ENCODE measurements at places on chromosomes 1 and 21.

GRCh38 chr1:28877132-28877781 is 37.1 kb upstream of the EPB41 start:
- DNase-seq, result peak; percentile 50

GRCh38 chr1:32438136-32438535 is 26.7 kb upstream of the ZBTB8B start:
- no peak for DNase-seq

- DNase-seq, result no peak
Measured at GRCh38 chr1:240314845-240315801, 223.4 kb downstream of the FMN2 start.

DNA sequence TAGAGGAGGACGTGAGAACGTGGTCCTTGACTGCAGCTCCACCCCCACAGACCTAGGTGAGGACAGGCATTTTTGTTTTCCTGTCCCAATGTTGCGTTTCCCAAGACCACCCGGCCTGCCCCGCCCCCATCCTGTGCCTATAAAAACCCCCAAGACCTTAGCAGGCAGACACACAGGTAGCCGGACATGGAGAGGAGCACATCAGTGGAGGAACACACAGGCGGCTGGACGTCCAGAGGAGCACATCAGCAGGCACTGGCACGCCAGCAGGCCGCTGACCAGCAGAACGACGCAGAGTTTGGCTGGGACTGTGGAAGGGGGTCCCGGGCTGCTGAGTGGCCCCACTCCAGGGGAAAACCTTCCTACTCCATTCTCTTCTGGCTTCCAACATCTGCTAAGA is 12.7 kb upstream of the HMGCL start:
- no peak for DNase-seq

DNA sequence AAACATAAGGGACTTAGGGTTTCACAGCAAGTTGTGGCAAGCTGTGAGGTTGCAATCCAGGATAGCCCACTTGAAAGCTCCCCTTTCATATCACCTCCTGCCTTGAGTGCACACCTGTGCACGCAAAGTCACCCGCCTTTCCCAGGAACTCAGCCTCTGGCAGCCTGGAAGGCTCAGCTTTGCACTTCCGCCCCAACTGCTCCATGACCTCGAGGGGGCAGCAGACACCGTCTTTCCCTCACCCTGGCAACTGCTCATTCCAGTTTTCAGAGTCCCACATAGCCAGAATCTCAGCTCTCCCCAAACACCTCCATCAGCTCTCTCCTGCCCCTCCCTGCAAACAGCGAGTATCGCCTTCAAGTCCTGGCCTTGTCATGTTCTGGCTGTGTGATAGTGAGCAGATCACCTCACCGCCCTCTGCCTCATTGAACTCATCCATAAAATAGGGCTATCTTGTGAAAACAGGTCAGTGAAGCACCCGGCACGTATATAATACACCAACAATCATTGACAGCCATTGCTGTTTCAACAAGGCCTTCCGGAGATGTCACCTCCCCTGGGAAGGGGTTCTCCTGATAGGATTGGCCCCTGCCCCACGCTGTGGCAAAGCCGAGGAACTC is 32.2 kb upstream of the EPB41 start:
- DNase-seq, result peak; percentile 73

GRCh38 chr1:219534991-219535390 is 77.9 kb downstream of the ZC3H11B start:
- peak; percentile 66 for DNase-seq

DNA sequence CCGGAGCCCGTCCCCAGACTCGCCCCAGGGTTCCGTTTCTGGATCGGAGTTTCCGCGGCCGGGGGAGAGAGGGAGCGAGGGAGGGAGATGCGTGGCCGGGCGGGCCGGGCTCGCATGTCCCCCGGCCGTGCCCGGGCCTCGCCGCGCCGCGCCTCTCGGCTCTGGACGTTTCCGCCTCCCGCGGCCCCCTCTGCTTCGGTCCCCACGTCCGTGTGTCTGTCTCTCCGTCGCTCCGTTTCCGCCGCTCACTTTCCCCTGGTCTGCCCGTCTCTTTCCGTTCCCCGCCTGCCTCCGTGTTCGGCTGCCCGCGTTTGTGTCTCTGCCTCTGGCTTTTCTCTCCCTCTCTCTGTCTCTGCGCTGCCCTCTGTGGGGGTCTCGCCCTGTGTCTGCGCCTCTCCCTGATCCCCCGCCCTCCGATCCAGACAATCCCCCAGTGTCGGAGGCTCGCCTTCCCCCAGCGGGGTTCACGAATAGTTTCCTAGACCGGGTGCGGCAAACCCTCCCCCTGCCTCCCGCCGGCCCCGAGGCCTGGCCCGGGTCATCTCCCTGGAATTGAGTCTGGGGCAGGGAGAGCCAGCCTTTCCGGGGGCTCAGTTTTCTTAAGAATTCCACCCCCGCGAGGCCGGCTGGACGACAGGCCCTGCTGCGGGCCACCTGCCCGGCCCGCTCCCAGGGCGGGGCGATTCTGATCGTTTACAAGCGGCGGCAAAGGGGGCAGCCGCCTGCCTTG is 735 bp downstream of the NBL1 start:
- no peak for DNase-seq

DNA sequence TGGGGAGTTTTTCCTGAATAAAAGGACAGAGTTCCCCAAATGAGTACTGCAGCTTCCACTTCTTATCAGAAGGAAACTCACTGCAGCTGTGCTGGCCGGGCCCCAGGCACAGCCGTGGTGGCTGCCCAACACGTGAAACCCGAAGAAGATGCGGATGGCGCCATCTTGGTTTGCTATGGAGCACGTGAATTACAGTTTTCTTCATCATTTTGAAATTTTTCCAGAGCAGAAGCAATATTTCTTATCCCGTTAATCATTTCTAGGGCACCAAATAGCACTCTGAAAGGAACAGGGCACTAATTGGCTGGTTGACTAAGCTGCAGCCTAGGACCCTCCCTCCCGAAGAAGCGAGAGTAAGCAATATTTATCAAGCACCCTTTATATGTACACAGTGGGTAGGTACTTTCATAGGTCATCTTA is 63.2 kb upstream of the EPS8L3 start:
- DNase-seq, result no peak

GRCh38 chr1:2148691-2149090 is 45.9 kb downstream of the FAAP20 start:
- DNase-seq, result no peak

GRCh38 chr1:48878191-48878940 is 101.7 kb upstream of the BEND5 start:
- DNase-seq, result peak; percentile 96

- no peak for DNase-seq
Measured at GRCh38 chr1:198942466-198942865, 303.6 kb downstream of the PTPRC start.

DNA sequence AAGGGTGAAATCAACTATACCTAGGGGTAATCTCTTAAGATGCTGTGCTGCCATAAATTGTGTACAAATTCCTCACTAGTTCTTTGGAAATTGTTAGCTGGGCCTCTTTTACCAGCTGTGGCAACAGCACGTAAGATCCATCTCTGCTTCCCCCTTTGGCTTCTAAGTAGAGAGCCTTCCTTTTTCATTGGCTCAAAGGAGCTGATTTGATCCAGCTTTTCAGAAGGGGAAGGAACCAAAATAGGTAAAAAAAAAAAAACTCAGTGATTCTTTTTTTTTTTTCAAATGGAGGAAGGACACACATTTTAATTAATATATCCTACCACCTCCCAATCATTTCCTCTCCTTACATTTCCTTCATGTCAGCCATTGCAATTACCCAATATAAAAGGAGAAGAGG is 4.0 kb upstream of the RCAN1 start:
- no peak for DNase-seq

DNA sequence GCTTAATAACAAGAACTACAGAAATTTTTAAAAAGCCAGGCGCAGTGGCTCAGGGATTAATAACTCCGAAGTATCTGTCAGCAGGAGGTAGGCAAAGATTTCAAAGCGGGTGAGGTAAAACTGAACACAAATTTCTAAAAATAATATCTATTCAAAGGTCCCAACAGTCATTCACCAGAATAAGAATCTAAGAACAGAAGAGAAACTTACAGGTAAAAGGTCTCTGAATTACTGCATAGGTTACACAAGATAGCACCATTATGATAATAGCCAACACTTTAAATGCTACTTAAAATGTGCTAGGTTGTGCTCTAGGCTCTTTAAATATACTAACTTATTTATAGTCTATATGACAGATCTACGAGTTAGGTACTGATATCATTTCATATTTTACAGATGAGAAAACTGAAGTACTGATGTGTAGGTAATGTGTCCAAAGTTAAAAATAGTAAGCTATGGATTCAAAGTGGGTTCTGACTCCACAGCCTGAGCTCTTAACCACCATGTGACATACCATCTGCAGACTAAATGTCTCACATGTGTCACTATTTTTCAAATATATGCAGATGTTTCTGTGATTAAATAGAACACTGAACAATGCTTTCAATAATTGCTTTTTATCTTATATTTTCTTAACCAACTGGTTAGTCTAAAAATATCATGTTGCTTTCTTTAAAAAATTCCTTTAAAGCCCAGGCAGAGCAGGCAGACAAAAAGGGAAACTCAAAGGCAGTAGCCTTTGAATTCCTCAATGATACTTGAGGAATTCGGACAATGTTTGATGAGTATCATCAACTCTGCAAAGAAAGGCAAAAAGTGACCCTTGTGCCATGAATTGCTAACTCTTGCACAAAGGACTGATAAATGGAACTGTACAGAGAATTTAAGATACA is 80.5 kb upstream of the TTC39A start:
- no peak for DNase-seq

- DNase-seq, result no peak
Measured at GRCh38 chr1:51555866-51556619, 37.0 kb upstream of the EPS15 start.

DNA sequence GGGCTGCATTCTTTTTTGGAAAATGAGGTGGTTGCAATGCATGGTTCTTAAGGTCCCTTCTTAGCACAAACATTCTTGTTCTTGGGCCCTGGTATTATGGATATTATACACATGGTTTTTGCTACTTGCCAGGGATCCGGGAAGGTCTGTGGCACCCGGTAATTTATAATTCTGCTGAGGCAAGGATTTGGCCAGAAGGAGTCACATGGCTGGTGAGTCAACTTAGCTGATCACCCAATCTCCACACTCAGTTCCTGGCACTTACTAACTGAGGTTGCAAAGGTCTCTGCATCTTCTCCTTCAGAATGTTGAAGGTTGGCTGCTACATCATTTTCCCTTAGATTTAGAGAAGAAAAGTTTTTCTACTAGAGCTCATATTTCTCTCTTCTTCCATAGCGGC is 112.5 kb downstream of the ROR1 start:
- peak; percentile 36 for DNase-seq

DNA sequence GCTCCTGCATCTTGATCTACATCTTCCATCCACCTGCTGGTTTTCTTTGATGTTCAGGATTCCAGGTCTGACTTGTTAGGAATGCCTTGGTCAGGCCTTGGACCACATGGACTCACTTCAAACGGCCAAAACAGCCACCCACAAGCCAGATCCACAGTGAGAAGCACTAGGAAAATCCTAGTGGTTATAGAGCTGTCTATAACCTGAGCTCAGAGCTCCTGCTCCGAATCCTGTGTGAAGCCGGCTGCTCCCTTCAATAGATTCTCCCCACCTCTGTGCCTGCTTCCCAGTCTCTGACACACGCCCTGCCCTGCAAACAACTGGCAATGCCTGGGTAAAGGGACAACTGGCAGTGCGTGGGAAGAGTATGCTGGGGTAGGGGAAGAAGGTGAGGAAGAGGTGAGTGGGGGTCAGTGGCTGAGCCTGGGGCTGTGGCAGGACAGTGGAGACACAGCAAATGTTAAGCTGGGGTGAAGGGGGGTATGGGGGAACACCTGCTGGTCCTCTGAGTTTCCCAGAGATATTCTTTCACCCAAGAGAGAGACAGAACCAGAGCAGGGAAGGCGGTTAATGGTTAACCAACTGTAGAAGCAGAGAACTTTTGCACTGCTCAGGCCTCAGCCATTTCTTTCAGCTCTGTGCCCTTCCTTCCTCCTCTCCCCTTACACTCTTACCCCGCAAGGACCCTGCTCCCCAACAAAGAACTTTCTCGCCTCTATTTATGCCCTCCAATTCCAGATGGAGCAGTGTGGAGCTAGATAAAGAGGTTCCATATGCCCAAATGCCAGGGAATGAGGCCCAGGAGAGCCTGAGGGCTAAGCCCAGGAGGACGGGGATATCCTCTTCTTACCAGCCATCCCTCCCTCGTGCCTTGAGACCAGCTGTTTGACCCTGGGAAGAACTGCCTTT is 4.5 kb downstream of the PLXNA2 start:
- DNase-seq, result no peak

DNA sequence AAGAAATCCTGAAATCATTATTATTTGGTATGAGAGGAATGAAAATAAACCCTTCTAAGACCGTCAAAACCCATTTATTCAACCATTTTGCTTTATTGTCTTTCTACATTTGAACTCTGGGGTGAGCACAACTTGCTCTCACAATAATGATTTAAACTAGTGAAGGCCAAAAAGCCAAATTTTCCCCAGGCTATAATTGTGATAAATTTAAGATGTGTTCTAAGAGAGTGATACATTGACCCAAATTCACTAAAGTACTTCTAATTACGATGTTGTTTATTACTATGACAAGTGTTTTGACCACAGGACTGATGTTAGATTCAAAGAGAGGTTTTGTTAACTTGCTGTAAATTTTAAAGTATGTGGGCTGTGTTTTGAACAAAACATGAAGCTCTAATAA is 670.9 kb upstream of the NR5A2 start:
- no peak for DNase-seq

GRCh38 chr1:201881617-201882016 is 7.1 kb upstream of the SHISA4 start:
- DNase-seq, result no peak

DNA sequence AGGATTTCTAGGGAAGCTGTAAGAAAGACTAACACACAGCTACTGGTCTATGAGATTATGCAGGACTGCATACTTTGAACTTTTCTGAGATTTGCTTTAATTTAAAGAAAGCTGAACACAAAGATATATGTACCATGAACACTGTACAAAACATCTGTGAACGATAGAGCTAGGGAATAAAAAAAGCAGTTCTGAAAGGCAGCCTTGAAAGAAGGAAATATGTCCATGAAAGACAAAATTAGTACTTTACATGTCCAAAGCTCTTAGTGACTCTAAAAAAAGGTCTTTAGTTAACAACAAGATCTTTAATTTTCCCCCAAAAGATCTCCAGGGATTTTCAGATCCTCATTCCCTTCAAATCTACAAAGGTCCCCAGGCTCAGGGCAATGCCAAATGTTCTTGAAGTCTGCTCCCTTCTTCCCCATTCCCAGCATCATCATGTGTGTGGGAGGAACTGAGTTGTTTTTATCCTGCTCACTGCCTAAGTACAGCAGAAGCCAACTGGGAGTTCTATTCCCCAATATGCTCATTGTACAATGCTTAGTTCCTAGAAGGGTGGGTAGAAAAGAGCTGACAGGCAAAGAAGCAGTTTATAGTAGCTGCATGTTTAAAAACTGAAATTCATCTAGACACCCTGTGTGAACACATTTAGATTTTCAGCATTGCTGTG is 60.1 kb upstream of the PTCH2 start:
- peak; percentile 63 for DNase-seq

GRCh38 chr1:18612073-18612472 is 18.6 kb upstream of the PAX7 start:
- no peak for DNase-seq

GRCh38 chr1:200869753-200870391 is 2.9 kb upstream of the GPR25 start:
- DNase-seq, result no peak

- DNase-seq, result peak; percentile 23
Measured at GRCh38 chr1:173082913-173083312, 32.2 kb upstream of the TNFSF18 start.

GRCh38 chr1:155004352-155005075 is 1.9 kb downstream of the ZBTB7B start:
- no peak for DNase-seq
